MM.1S (cell line): ENCODE measurements at places on chromosomes 12 and 14.

DNA sequence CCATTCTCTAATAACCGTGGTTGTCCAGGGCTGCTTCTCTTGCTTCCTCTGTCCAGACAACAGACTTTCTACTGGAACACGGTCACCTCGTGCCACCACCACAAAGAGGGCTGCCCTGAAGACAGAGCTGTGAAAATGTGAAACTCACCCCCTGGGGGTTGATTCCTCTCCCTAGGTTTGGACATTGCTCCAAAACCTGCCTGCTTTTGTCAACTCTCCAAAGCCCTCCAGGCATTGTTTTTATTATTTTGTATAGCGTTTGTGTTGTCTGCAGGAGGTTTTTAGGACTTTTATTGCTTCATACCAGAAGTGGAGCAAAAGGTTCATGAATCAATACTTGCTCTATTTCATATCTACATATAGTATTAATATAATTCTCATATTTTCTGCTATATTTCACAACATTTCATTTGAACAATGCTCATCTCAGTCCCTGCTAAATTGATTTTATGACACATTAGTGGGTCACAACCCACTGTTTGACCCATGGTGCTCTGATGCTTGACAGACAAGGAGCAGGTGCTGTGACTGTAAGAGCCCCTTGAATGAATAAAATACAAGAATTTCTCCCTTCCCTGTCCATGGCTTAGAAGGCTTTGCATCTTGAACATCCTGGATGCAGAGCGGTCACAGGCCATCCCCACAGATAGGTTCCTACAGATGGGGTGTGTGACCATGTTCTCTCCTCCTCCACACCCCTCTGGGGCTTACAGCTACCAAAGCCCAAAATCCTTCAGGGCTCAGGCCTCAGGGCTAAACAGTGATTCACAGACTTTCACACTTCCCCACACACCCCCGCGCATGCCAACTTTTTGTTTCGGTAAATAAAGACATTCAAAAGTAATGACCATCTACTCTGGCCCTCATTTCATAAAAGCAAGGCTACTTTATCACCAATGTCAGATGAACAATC is 20.6 kb upstream of the EML1 start:
- no peak for DNase-seq

DNA sequence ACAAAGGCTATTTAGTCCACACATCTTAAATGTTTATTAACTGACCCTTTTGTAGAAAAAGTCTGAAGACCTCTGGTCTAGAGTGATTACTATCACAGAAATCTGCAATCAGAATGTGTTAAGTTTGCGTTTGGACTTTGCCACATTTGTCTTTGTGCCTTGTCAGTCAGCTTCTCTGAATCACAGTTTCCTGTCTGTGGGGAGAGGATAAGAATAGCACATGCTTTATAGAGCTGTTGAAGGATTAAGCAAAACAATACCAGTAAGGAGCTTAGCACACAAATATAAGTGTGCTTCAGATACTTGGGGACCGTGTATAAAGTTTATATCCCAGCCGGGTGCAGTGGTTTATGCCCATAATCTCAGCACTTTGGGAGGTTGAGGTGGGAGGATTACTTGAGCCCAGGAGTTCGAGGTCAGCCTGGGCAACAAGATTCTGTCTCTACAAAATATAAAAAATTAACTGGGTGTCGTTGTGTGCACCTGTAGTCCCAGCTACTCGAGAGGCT is 63.0 kb upstream of the BTG1 start:
- peak; percentile 95 for DNase-seq

DNA sequence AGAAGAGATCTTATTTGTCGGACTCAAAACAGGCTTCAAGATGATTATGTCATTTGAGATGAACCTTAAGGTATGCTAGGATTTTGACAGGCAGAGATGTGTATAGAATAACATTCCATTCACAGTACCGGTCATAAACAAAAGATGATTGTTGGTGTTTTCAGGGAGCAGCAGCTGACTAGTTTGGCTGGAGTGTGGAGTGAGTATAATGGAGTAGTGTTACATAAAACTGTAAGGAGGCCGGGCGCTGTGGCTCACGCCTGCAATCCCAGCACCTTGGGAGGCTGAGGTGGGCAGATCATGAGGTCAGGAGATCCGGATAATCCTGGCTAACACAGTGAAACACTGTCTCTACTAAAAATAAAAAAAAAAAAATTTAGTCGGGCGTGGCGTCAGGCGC is 23.9 kb downstream of the SERPINA10 start:
- no peak for DNase-seq

- DNase-seq = no peak
Observed at GRCh38 chr12:88325816-88326189, 183.7 kb downstream of the TMTC3 start.

- DNase-seq = no peak
Observed at GRCh38 chr12:5455045-5455444, 23.1 kb downstream of the NTF3 start.
